ENCODE measurements at places on chromosomes 16 and 17.
A peak's percentile ranks its signal among the peaks of the same experiment; 100 is the strongest.

GRCh38 chr16:48091117-48091516 is 64.7 kb downstream of the ABCC12 start:
- DNase-seq = no peak

DNA sequence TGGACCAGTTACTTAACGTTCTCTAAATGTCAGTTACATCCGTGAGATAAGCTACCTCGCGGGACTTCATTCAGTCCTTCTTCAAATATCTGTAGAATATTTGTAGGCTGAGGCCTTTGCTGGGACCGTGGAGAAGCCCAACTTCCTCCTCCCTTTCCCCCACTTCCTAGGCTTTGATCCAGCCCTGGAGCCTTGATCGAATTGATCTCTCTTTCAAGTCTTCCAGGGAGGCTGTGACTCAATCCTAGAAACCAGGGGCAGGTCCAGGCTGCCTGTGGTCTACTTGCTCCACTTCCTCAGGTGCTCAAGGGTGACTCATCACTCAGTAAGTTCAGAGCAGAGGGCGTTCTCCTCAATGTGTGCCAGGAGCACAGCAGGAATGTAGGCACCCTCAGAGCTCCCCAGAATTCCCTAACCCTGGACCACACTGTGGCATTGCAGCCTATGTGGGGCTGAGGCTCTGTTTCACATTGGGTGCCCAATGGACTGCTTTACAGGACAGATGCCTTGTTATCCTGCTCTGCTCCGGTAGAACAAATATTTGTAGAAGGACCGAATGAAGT is 11.2 kb upstream of the CEP20 start:
- no peak for DNase-seq

DNA sequence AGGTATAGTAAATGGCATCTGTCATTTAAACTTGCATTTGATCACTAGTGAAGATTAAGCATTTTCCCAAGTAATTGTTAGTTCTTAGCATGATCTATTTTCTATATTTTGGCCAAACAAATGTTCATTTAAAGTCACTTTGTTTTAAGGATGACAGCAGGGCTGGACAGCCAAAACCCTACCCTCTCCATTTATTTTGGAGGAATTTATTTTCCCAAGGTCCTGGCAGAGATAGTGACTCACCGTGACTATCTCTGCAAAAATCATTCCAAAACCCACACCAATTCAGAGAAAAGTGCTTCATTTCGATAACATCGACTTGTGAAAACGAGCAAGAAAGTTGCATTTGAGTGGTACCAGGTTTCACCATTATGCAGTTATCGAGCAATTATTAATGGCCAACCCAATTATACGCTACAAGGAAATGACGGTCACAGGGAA is 665 bp upstream of the AKAP1 start:
- no peak for DNase-seq

DNA sequence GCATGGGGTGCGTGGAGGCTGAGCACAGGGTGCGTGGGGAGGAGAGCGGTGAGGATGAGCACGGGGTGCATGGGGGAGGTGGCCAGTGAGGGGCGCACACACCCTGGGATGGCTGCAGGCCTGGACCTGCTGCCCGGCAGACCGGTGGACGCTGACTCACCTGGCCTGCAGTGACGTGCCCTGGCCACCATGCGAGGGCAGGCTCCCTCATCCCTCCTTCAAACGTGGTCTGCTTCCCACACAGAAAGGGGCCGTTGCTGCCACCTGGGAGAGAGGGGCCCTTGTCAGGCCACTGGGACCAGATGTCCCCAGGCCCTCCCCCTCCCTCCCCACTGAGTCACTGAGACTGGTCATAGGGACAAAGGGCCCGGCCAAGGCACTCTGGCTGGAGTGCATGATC is 20.1 kb upstream of the APRT start:
- no peak for DNase-seq

DNA sequence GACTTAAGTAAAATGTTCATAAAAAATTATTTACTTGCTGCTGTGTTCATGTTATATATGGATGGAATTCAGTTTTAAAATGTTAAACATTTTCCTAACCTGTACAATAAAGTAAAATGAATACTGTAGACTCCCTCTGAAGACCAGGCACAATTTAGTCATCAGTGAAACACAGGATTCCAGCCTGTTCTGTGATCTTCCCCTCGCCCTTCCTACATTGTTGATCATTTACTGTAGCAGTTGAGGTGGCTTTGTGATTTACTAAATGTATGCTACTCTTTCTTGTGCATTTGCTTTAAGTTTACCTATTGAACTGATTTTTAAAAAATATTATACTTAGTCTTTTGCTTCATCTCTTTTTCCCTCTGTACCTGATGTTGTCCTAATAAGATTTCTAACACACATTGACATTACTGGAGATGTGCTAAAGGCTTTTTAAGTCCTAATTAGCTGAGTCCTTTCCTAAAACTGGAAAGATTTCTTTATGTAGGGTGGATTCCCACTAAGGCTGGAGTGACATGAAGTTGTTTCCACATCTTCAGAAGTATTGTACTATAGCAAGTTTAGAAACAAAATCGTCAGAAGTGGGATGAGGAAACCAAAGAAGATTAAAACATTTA is 38.1 kb downstream of the PHKB start:
- no peak for DNase-seq

GRCh38 chr17:35171834-35172233 is 22.4 kb downstream of the SLC35G3 start:
- DNase-seq = no peak

GRCh38 chr17:4591529-4591928 is 7.2 kb downstream of the SMTNL2 start:
- no peak for DNase-seq

DNA sequence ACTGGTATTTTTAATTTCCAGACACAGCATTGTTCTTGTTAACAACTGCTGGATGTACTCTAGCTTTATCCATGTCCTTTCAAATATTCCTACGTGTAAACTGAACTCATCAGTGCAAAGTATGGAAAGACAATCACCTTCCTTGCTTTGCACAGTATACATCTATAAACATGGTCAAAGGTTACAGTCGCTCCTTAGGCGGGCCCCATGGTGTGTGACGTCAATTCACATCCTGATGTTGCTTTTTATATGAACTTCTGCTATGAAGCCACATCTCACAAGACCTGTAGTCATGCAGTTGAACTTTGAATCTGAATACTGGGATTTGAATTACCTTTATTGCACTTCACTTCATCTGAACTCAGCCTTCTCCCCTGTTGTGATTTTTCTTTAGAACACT is 447.6 kb upstream of the PSMD7 start:
- no peak for DNase-seq

DNA sequence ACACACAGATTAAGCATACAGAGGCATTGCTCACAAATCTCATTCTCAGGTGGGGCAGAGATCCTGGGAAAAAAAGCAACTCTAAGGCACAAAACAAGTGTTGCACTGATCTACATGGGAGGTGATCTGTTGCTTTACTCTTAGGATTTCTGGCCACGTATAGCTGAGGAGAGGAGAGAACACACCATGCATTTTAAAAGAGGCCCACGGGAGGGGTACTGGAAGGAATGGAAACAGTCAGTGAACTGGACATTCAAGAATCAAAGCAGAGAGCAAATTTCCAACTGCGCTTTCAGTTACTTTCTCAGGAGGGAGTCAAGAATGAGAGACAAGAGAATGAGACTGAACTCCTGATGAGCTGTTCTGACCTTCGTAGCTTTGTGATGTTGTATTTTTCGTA is 1105.9 kb downstream of the CDH8 start:
- no peak for DNase-seq

GRCh38 chr17:13594310-13594709 is 7.4 kb downstream of the HS3ST3A1 start:
- DNase-seq = no peak

DNA sequence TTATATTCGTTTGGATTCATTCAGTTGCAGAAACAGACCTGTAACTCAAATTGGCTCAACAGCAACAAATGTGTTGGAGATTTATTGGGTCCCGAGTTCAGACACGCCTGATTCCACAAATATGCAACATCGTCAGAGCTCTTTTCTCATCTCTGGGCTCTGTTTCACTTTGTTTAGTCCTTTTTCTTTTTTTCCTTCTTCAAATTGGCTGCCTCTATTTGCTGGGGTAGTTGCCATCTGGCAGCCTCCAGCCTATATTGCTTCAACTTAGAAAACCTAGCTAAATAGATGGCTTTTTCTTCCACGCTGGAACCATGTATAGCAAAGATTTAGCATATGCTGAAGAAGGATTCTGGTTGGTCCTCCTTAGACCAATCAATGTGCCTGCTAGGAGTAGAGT is 398.5 kb downstream of the RBFOX1 start:
- no peak for DNase-seq

DNA sequence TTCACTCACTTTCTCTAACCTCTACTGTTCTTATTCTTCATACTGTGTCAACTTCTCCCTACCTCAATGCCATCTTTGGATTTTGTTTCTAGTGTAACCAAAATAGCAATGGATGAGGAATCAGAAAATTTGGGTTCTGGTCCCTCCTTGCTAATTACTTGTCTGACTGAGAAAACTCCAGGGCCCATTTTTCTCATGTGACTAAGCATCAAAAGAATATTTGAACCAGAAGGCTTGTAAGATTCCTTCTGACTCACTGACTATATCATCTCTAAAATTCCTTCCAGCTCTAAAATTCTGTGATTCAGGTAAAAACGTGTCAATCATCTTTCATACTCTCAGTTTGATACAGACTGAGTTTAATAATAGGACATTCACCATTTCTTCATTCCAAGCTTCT is 57.9 kb downstream of the BRIP1 start:
- no peak for DNase-seq

GRCh38 chr17:57833179-57833939 is 16.5 kb downstream of the MRPS23 start:
- peak; percentile 49 for DNase-seq

DNA sequence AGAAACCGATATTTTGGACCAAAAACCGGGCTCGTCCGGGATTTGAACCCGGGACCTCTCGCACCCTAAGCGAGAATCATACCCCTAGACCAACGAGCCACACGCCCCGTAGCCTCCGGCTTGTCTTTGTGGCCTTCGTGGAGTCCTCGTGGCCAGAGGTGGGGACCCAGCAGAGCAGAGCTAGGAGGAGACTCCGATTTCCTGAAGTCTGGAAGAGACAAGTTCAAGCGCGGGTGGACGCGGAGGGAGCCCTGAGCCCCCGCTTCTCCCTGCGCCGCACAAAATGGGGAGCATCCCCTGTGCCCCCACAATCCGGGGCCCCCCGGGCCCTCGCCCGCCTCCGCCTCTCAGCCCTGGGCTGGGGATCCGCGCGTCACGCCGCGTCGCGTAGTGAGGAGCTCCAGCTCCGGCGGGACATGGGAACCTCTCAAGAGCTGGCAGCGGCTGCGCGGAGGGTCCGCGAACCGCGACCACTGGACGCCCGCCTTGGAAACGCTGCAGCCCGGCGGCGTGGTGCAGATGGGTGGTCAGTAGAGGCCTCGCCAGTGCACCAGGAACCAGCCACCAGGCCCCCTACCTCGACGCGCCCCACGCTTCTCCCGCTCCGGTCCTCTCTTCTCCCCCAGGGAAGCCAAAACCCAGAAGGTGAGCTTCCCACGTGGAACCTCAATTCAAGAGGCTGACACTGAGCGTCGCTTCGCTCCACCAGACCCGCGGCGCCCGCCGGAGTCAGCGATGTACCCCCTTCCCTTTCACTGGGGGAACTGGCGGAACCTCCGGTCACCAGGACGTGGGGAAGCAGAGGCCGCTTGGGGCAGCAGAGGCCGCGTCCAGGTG is 5.2 kb upstream of the OR1F1 start:
- no peak for DNase-seq

- no peak for DNase-seq
Measured at GRCh38 chr16:81755915-81756614, 23.0 kb upstream of the PLCG2 start.

DNA sequence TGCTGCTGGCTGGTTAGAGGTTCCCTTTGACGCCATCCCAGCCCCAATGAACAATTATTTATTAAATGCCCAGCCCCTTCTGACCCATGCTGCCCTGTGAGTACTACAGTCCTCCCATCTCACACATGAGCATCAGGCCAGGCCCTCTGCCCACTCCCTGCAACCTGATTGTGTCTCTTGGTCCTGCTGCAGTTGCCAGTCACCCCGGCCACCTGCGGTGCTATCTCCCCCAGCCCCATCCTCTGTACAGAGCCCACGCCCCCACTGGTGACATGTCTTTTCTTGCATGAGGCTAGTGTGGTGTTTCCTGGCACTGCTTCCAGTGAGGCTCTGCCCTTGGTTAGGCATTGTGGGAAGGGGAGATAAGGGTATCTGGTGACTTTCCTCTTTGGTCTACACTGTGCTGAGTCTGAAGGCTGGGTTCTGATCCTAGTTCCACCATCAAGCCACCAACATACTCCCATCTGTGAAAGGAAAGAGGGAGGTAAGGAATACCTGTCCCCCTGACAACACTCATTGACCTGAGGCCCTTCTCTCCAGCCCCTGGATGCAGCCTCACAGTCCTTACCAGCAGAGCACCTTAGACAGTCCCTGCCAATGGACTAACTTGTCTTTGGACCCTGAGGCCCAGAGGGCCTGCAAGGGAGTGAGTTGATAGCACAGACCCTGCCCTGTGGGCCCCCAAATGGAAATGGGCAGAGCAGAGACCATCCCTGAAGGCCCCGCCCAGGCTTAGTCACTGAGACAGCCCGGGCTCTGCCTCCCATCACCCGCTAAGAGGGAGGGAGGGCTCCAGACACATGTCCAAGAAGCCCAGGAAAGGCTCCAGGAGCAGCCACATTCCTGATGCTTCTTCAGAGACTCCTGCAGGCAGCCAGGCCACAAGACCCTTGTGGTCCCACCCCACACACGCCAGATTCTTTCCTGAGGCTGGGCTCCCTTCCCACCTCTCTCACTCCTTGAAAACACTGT is 11.3 kb downstream of the CX3CL1 start:
- DNase-seq = no peak

GRCh38 chr16:64808474-64808873 is 313.4 kb downstream of the CDH11 start:
- no peak for DNase-seq

- no peak for DNase-seq
Measured at GRCh38 chr16:71973001-71973400, 27.2 kb downstream of the PKD1L3 start.

GRCh38 chr17:33802349-33803198 is 452.5 kb upstream of the CCL2 start:
- DNase-seq = no peak

GRCh38 chr17:49964769-49965523 is 4.0 kb upstream of the DLX4 start:
- no peak for DNase-seq

DNA sequence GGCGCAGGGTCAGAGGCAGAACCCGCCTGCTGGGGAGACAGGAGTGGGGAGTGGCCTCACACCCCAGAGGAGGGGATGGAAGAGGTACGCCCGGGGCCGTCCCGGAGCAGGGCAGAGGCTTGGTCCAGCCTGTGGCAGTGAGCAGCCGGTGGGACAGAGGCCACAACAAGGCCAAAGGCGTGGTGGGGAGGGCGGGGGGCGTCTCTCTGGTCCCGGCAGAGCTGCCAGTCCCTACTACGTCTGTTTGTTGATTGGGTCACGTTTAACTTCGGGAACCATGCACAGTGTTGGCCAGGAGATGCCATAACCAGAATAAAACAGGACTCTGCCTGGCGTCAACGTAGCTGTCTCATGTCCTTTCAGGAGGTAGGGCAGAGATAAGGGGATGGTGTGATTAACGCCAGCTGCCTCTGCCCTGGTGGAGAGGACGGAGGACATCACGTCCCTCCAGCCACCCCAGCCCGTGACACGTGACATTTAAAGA is 192.8 kb downstream of the BANP start:
- no peak for DNase-seq
